ENCODE measurements at places on chromosomes 11 and 22. TPM values are rescaled to one million over a fixed set of nuclear protein-coding genes. Genes with fewer than 3 reads are reported as not detected.
A peak's percentile ranks its signal among the peaks of the same experiment; 100 is the strongest.

- peak; percentile 67 for DNase-seq
Measured at GRCh38 chr11:33000181-33000580, 15.5 kb upstream of the DEPDC7 start.

GRCh38 chr11:126748100-126748791 is 252.3 kb downstream of the KIRREL3 start:
- no peak for DNase-seq

DNA sequence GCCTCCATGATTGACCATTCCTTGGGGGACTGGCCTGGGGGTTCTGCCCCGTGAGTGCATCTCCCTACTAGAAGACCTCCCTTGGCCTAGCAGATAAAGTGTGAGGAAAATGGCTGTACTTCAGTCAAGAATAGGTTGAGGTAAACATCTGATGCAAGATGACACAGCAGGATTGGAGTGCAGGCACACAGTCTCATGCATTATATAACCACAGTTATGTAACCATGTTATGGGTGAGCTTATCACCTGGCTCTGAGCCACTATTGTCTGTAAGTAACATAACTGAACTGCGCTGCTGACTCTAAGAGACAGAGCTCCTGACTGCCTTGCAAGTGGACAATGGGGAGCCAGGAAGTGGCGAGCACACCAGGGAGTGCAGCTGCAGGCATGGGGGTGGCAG is 378.7 kb upstream of the ANO5 start:
- DNase-seq, result no peak

- DNase-seq, result no peak
Measured at GRCh38 chr22:28506150-28506535, 173.5 kb downstream of the TTC28 start.

Gene OR2D2
- polyA plus RNA-seq, result 0.13 TPM

Gene POU2AF3
- not detected for polyA plus RNA-seq

DNA sequence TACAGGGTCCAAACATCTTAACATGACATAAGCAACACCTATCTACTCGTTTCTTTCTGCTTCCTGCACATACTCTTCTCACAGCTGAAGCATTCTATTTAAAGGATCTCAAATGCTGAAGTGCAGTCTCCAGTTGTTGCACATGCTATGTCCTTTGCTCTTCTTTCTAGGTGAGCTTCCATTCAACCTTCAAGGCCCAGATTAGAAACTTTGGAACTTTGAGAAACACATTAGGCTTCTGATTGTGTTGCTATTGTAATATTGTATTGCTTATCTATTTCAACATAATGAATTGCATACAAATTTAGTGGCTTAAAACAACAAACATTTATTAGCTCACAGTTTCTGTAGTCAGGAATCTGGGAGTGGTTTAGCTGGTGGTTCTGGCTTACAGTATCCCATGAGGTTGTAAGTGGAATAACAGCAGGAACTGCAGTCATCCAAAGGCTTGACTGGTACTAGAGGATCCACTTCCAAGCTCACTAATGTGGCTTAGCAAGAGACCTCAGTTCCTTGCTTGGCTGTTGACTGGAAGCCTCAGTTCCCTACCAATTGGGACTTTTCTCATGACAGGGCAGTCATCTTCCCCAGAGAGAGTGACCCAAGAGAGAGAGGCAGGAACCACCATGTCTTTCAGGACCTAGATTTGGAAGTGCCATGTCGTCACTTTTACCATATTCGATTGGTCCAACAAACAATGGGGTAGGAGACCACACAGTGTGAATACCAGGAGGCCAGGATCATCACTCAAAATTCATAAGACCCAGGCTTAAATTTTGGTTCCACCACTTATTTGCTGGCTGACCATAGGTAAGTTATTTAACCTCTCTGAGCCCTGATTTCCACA is 27.2 kb upstream of the RASSF10 start:
- DNase-seq, result no peak

- DNase-seq, result no peak
Measured at GRCh38 chr11:72368339-72368738, 66.0 kb downstream of the CLPB start.

GRCh38 chr22:31107894-31108218 is 488 bp upstream of the SELENOM start:
- no peak for DNase-seq

GRCh38 chr22:29988719-29989118 is 91.5 kb upstream of the HORMAD2 start:
- DNase-seq, result no peak

DNA sequence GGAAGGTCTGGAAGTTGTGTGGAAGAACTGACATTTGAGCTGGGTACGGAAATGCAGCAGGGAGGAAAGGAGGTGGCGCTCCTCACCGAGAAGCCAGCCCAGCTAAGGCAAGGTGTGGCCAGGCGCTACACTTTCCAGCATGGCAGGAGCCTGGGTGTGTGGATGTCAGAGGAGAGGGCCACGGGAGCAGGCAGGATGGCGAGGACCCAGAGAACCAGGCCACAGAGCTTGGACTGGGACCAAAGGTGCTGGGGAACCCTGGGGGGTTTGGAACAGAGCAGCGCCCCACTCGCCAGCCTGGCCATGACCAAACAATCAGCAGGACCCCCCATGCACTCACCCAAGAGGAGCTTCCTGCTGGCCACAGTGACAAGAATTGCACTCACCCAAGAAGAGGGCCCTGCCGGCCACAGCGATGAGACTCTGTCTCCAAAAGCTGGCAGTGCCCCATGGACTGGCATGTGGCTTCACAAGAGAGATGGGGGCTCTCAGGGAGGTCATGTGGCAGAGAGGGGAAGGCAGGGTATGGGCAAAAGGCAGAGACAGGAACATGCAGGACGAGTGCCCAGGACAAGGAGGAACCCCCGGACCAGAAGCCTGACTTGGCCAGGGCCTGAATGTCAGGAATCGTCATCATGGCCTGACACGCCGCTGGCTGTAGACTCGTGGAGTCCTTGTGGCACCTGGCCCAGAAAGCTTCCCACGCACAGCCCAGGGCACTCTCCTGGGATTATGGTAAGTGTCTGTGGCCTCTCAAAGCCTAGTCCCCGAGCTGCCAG is 45.4 kb downstream of the IGF2 start:
- DNase-seq, result no peak

- no peak for DNase-seq
Measured at GRCh38 chr11:102197670-102198139, 87.5 kb downstream of the YAP1 start.
